A673 (cell line): ENCODE measurements at places on chromosomes 11 and 22. TPM values are rescaled to one million over a fixed set of nuclear protein-coding genes. Genes with fewer than 3 reads are reported as not detected.
A peak's percentile ranks its signal among the peaks of the same experiment; 100 is the strongest.

DNA sequence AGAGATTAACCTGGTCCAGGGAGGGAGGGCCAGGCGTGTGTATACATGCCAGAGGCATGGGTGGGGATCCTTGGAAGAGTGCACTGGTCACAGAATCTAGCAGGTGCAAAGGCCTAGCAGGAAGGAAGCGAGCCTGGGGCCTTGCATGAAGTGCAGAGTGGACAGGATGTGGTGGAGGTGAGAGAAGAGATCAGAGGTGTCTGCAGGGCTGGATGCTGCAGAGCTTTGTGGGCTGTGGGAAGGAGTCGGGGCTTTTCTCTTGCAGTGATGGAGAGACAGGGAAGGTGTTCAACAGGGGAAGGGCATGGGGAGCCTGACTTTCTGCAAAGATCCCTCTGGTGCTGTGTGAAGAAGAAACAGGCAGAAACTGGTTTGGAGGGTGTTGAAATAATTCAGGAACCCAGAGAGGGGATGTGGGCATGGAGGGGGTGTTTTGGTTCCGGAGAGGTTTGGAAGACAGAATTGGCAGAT lies 2.5 kb upstream of the TPST2 start:
- no peak for DNase-seq

GRCh38 chr22:30906411-30906810 lies 62.2 kb downstream of the MORC2 start:
- DNase-seq, result no peak

GRCh38 chr22:36385491-36386350 lies 2.0 kb downstream of the MYH9 start:
- peak; percentile 55 for DNase-seq

DNA sequence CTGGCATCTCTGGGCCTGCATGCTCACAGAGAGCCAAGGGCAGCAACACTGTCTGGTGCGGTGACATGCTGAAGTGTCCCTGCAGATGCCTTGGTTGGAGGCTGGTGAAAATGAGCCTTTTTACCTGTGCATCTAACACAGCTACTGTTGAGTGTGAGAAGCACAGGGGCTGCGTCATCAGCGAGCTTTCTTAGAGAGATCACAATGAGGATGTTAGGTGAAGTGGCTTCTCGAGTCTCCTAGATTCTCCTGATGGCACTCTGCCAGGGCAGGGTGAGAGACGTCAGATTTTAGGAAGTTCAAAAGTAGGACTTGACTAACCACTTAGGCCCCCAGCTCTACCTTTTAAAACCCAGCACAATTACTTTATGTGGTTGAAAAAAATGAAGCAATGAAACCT lies 3.6 kb upstream of the SLC15A3 start:
- no peak for DNase-seq

DNA sequence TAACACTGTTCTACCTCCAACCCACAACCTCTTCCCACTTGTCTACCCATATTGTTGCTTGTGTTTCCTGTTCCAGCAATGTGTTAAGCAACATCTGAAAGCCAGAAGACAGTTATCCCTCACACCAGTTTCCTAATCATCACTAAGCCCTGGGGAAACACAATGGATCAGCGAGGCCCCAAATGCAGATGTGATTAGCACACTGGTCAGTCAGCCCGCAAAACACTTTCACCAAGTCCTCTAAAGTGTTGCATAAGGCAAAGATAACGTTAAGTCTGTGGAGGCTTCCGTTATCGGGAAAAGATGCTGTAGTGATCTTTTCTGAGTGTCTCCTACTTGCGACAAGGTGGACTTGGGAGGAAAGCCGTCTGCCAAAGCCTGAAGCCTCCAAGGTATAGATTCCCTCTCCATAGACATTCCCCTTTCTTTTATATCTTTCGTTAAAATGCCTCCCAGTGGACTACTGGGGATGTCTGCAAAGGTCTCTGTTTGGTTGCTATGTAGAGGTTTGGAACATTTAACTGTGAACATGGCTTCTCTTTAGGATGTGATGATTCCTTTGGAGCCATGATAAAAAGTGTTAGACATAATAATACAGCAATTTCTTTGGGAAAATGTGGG lies at the start of gene MS4A3:
Gene MS4A3 (plus strand): TSS at position 317 of the 621 bp plus-strand sequence. CDS start 4,496 bp downstream, outside the sequence.
- DNase-seq, result no peak

DNA sequence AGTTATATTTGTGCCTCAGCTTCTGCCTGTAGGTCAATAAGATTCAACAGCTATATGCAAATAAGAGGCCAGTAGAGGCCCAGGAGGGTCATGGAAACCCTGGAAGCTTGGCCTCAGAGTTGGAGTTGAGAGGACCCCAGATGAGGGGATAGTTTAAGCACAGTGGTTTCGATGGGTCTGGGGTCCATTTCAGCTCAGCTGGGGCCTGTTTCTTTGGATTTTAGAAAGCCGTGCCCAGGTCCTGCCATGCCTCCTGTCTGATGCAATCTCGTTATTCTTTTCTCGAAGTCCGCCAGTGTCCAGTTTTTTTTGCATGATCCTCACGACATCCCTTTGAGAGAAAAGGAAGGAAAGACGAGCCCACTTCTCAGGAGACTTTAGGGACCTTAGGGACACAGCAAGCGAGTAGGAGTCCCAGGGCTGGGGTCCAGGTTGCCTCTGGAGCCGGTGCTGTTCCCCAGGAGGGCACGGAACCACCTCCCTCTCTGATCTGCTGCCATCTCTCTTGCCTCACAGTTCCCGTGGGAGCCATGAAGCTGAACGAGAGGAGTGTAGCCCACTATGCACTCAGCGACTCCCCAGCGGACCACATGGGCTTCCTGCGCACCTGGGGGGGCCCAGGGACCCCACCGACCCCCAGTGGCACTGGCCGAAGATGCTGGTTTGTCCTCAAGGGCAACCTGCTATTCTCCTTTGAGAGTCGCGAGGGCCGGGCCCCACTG lies 2.6 kb upstream of the SMDT1 start:
- no peak for DNase-seq

- DNase-seq, result no peak
These were observed 228.5 kb upstream of the B3GAT1 start for GRCh38 chr11:134640536-134640935.

DNA sequence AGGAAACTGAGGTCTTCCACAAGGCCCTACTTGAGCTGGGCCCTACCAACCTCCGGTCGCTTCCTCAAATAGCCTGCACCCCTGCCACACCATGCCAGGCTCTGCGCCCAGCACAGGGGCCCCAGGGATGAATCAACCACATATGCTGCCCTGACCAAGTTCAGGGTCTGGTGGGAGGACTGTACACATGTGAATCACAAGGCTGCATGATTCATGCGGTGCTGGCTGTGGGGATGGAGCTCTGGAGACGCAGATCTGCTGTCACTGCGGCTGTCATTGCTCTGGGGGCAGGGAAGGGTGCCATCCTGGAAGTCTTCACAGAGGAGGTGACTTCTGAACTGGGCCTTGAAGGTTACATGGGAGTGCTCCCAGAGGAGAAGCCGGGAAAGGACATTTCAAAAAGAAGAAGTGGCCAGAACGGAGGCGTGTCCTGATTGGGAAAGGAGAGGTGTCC lies 21.5 kb downstream of the CYTH4 start:
- no peak for DNase-seq

DNA sequence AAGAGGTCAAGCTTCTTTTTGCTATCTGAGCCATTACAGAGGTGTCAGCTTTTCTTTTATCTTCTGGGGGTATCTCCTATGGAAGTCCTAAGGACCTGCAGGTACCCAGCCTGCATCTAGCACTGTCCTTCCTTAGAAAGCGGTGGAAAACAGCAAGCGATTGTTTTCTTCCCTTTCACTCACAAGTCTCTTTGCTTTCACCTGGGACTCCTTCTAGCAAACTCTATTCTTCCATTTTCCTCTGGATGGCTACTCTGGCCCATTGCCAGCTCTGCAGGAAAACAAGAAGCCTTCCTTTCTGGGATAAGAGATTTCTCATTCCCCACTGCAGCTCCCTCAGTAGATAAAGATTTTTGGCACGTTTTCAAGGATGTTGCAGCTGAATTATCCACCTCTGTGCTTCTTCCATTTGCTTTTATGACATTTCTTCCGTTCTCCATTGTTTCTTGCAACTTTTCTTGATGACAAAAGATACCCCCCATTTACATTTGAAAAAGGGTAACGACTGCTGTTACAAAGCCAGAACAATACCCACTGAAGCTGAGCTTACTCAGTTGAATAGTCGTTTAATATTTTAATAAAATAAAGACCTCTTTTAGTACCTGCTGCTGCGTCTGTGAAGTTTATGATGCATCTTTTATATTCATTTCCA lies 40.2 kb upstream of the BDNF start:
- no peak for DNase-seq

DNA sequence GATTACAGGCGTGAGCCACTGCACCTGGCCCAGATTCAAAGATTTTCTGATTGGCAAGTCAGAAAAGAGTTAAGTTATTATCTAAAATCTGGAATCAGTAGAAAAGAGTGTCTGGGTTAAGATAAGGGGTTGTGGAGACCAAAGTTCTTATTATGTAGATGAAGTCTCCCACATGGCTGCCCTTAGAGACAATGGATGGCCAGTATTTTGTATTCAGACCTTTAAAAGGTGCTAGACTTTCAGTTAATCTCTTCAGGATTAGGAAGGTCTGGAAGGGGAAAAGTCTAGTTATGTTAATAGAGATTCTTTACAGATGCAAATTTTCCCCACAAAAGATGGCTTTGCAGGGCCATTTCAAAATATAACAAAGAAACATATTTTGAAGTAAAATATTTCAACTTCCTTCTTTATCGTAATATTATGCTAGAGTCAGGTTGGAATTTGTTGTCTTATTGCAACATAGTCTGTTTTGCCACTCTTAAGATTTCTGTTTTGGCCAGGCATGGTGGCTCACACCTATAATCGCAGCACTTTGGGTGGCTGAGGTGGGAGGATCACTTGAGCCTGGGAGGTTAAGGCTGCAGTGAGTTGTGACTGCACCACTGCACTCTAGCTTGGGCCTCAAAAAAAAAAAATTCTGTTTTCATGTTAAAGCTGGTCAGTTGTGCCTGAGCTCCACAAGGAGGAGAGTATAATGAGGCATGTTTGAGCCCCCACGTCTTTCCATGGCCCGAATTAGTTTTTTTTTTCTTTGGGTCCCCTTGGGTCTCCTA lies 14.0 kb downstream of the GRAMD1B start:
- DNase-seq, result no peak

- DNase-seq, result no peak
These were observed 51.1 kb downstream of the TIMP3 start for GRCh38 chr22:32852395-32853251.

DNA sequence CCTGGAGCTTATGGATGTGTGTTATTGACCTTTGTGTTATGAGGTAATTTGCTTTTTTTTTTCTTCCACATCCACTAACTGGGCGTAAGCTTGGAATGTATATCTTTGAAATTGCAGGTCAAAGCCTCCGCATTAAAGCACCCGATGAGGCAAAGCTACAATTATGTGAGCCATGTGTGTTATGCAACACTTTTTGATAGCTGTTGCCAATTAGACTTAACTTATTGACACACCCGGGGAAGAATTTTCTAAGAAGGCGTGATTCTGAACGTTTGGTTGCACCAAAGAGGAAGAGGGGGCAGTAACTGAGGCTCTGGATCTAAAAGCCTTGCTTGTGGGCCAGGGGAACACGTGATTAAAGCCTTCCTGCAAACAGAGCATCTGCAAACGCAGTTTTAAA lies 610 bp upstream of the TEX12 start:
- DNase-seq, result peak; percentile 24

- DNase-seq, result peak; percentile 35
These were observed 174.2 kb upstream of the DDI1 start for GRCh38 chr11:103862094-103862801.

DNA sequence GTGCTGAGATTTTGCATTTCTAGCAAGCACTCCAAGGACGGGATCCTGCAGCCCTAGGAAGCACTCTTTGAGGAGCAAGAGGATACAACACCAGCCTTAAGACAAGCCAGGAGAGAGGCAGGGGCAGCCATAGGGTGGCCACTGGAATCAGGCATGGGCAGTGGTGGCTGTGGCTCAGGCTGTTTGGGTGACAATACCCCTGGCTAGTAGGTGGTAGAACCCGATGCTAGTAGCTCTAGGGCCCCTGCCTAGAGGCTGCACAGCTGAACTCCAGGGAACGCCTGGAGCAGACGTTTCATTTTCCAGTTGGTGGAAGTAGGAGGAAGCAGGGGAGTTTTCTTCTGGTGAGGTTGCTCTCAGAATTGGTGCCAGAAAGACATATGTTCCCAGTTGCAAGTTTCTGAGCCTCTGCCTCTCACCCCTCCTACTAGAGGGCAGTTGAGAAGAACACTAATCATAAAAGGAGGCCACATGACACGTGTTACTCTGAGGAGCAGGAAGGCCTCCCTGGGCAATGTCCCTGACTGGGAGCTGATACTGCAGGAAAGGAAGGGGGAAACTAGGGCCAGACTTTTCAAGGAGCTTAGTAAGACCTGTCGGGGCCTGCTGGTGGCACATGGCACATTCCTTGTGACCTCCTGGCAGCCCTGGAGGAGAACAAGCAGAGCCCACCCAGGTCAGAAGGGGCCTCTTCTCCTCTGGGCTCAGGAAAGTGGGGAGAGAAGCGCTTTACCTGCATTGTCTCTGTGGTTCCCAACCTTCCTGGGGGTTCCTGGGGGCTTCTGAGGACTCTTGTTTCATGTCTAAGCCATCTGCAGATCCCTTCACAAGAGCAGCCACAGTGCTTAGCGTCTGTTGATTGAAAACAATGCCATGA lies 56.6 kb upstream of the DRD2 start:
- DNase-seq, result no peak

- DNase-seq, result no peak
These were observed 22.8 kb downstream of the PPARA start for GRCh38 chr22:46173152-46173551.

GRCh38 chr11:89168396-89168795 lies 9.3 kb upstream of the TYR start:
- DNase-seq, result no peak

GRCh38 chr22:25510876-25511275 lies 53.6 kb upstream of the GRK3 start:
- no peak for DNase-seq

DNA sequence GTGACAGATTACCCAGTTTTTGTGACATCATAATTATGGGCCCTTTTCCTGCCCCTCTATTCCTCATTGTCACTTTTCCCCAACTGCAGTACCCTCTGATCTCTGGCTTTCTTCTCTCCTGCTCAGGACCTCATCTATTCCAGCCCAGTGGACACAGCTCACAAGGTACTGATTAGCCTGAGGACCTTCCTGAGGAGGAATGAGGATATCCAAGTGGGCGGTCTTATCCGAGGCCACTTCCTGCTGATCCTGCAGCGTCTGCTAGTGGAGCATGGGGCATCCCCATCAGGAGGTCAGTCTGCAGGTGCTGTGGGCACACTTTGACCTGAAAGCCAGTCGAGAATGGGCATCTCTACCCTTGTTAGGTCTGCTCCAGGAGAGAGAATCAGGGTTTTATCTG lies 24.5 kb upstream of the CCDC134 start:
- DNase-seq, result no peak

DNA sequence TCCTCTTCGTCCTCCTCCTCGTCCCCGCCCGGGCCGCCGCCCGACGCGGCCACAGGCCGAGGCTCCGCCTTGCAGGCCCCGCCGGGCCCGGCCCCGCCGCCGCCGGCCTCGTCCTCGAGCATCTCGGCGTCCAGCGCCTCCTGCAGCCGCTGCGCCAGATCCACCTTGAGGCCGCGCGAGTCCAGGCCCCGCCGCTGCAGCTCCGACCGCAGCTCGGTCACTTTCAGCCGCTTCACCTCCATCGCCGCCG lies 417 bp downstream of the HNRNPUL2 start:
- no peak for DNase-seq

KCNE3 gene
- 106 and 107 TPM in 2 replicates for total RNA-seq

FXYD2 gene
- total RNA-seq, result not detected in 2 replicates

MSANTD2 gene
- 31.4 and 33.3 TPM in 2 replicates for total RNA-seq

SMIM35 gene
- not detected in 2 replicates for total RNA-seq

SLC25A45 gene
- total RNA-seq, result 5.3 and 7.4 TPM in 2 replicates

CST6 gene
- total RNA-seq, result 2.3 and 3.9 TPM in 2 replicates

PATE2 gene
- not detected in 2 replicates for total RNA-seq

RIC3 gene
- not detected in 2 replicates for total RNA-seq

MRGPRX3 gene
- total RNA-seq, result not detected in 2 replicates

CSRP3 gene
- not detected in 2 replicates for total RNA-seq

MCHR1 gene
- total RNA-seq, result not detected in 2 replicates

OLFML1 gene
- total RNA-seq, result not detected in 2 replicates
